AG10803 (cell line): ENCODE measurements at places on chromosomes 11 and 22.

GRCh38 chr22:35452351-35452781, 52.4 kb downstream of the MCM5 start:
- DNase-seq, result no peak

- no peak for DNase-seq
Observed at GRCh38 chr11:133425245-133425644, 107.1 kb downstream of the OPCML start.

DNA sequence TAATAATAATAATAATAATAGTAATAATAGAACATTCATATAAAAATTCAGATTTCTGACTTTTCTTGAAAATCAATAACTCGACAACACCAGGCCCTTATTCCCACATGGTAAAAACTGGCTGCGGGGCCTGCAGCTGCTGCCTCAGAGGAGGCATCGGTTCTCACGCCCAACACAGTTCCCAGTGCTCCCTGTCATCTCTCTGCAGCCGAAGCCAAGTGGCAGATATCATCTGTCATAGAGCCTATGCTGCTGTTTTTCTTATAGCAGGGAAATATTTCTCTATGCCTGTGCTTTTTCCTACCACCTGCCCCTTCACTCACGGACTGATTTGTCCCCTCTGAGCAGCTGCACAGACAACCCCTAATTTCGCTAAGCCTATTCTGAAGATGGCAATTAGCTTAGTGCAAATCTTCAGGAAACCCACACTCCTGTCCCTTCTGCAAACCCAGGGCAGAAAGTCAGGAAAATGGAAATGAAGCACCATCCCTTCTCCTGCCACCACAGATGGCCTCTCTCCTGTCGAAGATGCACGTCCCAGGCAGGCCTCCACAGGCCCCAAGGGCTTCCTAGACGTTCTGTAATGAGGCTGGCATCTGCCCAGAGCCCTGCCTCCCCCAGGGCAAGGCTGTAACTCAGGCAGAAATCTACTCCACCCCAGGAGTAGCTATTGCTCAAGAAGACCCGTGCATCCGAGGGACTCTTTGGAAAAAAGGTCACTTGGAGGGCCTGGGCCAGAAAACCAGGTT, 66.7 kb downstream of the SYN3 start:
- peak; percentile 51 for DNase-seq

DNA sequence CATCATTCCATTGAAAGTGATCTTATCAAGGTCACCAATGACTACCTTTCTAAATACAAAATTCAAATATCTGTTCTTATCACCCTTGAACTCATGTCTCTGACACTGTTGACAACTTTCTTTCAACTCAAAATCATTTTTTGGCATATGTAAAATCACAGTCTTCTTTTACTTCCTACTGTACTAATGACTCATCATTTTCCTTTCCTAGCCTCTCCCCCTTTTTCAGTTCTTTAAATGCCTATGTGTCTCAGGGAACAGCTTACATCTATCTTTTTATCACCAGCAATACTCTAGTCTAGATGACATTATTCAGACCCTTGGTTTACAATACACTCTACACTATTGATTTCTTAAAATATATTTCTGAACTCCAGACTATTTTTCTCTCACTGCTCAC, 2220.7 kb upstream of the RAG2 start:
- DNase-seq, result no peak

DNA sequence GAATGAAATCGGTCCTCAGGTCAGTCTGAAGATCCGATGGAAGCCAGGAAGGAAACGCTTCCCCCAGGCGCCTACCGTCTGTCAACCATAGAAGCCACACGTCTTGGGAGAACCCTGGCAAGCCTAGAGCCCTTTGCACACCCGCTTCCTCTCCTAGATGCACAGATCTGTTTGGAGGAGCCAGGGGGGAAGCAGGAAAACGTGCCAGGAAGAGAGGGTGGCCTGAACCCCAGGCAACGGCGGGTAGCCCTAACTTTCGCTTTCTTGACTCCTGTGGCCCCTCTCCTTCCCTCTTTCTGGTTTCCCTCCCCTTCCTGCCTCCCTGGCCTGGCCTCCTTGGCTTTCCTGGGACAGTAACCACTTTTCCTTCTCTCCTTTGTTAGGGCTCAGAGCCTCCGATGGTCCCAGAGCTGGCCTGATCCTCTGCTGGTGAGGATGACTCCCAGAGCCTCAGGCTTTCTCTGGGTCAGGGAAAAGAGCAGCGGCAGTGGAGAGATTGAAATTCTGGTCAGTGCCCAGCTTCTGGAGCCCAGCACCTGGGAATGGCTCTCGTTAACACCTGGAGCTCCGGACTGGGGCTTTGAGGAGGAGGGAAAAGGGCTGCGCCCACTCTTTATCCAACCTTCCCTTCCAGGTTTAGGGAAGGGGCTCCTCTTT, 2.1 kb downstream of the FXYD6 start:
- DNase-seq, result no peak

- DNase-seq, result no peak
Observed at GRCh38 chr11:110207123-110207522, 89.3 kb downstream of the RDX start.

DNA sequence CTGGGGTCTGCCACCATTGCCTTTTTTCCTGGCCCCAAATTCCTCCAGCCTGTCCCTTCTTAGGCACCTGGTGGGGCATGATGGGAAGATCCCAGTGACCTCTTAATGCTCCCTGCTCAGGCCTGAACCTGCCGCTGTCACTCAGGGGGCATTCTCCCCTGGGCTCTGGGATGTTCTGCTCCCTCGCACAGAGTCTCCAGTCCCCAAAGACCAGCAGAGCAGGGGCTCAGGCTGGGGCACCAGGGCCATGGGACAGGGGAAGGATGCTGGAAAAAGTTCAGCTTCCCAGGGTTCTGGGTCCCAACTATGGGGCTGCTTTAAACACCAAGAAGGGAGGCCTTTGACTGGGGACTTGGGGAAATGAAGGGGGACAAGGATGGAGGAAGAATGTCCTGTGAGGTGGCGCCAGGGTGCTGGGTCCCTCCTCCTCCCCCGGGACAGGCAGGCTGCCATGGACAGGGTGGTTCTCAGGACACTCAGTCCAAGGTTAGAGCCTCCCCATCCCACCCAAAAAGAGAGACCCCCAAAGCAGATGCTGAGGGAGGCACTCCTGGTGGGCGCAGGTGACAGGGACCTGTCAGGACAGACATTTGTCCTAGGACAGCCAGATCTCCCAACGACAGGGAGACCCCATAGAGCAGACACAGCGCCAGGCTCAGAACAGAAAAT, 30.8 kb downstream of the IGLL5 start:
- DNase-seq, result no peak

DNA sequence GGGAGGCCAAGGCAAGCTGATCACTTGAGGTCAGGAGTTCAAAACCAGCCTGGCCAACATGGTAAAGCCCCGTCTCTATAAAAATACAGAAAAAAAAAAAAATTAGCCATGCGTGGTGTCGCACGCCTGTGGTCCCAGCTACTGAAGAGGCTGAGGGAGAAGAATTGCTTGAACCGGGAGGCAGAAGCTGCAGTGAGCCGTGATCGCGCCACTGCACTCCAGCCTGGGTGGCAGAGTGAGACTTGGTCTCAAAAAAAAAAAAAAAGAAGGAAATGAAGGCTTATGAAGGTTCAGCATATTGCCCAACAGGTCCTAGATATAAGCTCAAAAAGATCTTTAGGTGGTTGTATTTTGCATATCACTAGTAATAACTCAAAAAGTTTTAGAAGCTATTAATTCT, 10.2 kb downstream of the ATL3 start:
- DNase-seq, result no peak

- DNase-seq, result no peak
Observed at GRCh38 chr11:116517584-116517983, 255.2 kb downstream of the BUD13 start.

DNA sequence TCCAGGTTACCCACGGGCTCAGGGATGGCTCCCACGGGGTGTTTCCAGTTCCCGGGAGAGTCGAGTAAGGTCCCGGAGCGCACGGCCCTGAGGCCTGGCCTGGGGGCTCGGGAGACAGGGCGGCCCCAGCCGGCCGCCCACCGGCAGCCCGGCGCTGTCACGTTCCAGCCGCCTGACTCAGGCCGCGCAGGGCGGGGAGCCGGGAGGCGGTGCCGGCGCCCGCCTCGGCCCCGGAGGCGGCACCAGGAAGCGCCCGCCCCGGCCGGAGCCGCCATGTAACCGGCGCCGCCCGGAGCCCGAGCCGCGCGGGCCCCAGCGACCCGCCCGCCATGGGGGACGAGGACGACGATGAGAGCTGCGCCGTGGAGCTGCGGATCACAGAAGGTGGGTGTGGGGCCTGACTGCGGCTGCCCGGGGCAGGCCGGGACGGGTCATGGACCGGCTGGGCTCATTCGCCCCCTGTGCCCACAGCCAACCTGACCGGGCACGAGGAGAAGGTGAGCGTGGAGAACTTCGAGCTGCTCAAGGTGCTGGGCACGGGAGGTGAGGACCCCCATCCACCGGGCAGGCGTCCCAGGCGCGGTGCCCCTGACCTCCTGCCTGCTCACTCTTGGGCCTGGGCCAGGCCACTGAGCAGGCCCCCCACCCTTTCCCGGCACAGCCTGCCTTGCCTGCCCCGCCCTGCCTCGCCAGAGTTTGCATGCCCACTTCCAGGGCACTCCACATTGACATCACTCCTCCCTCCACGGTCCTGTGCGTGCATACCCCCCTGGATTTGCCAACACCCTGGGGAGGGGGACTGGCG, at the start of gene RPS6KA4:
TSS of gene RPS6KA4 (plus strand) at position 256 of the 805 bp plus-strand sequence. CDS start at position 330, 74 bp downstream.
- DNase-seq, result peak; percentile 56

DNA sequence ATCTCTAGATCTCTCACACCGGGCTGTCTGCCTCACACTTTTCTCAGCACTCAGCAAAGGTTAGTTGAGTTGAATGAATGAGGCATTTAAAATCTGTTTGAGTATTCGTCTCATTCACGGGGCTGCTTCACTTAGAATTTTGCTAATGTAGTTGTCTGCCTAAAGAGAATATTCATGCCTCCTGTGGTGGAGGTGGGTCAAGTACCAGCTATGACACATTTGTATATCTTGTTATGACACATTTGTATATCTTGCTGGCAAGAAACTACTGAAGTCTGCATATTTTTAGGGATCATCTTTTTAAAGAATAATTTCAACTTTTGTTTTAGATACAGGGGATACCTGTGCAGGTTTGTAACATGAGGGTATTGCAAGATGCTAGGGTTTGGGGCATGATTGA, 43.1 kb downstream of the LDLRAD3 start:
- DNase-seq, result no peak

GRCh38 chr11:125910226-125910849, 6.0 kb downstream of the DDX25 start:
- no peak for DNase-seq

DNA sequence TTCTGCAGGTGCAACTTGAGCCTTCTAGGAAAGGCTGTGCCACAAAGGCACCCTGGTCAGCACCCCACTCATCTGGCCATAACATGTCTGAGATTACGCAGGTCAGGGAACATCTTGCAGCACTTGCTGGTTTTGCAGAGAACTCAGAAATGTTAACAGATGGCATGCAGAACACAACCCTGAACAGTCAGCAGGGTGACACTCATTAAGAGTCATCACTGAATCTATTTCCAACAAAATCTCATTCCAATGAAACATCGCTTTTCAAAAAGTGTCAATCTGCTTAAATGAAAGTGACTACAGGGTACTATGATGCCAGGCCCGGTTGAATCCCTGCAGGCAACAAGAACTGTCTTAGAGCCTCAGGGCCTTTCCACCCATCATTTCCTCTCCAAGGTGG, 369.8 kb upstream of the CCDC90B start:
- DNase-seq, result no peak

- DNase-seq, result peak; percentile 66
Observed at GRCh38 chr11:44243595-44244343, 66.2 kb downstream of the ALX4 start.

GRCh38 chr22:50537765-50538164, 7.9 kb upstream of the KLHDC7B start:
- DNase-seq, result no peak

- DNase-seq, result no peak
Observed at GRCh38 chr11:47394322-47395222, 13.8 kb upstream of the SLC39A13 start.

DNA sequence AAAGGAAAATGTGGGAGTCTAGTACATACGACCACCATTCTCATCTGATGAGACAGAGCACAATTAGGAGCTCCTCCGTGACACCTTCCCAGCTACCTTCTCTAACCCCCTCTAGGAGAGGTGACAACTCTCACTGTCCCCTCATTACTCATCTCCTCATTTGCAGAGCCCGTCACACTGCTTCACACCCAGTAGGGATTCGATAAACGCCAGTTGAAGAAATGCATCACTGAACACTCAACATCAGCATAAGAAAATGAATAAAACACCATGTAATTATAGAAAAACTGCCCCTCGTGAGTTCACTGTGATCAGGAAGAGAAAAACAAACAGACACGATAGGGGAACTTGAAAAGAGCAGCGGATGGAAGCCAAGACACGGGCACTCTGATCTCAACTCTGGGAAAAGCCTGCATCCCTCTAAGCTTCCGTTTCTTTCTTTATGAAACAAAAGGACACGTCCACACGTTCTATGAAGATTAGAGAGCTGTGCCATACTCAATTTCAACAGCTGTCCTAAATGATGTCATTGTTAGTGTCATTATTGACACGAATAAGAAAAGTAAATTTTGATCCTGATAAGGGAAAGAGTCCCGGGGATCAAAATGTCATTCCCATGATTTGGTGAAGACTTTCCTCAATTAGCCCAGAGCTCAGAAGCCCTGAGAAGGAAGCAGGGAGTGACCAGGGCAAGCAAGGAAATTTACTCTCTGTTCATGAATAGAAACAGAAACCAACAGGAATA, 356.9 kb downstream of the LARGE1 start:
- no peak for DNase-seq

GRCh38 chr11:6099577-6099976, 7.9 kb upstream of the OR56B4 start:
- no peak for DNase-seq

GRCh38 chr11:121767433-121767832, 314.7 kb upstream of the SORL1-AS1 start:
- DNase-seq, result no peak

DNA sequence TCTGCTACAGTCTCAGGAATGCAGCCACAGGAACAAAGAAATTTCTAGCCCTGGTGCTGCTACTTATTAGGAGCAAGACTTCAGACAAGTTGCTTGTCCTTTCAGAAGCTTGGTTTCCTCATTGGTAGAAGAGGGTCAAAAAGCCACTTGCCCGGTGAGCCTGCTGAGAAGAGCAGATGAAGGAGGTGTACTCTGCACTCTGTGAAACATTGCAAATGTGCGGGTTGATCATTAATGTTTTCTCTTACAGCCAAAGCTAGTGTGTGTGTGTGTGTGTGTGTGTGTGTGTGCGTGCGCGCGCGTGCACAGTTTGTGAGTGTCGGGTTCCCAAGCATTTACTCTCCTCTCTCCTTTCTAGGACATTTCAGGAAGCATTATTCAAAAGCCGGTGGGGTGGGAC, 86.3 kb upstream of the NNMT start:
- no peak for DNase-seq
